Right renal pelvis (tissue), 4 donors: ENCODE measurements at places on chromosomes 5 and 9. TPM values are rescaled to one million over a fixed set of nuclear protein-coding genes. Genes with fewer than 3 reads are reported as not detected.

The AQP7 gene
- polyA plus RNA-seq: 20.7 TPM

The IFNB1 gene
- not detected for polyA plus RNA-seq

The RUSC2 gene
- 19.1 TPM for polyA plus RNA-seq

The QRFP gene
- 0.38 TPM for polyA plus RNA-seq

The IFT74 gene
- polyA plus RNA-seq: 45.5 TPM

The ISL1 gene
- 0.47 TPM for polyA plus RNA-seq

The SPINK13 gene
- polyA plus RNA-seq: 0.58 TPM

The FOXD4L5 gene
- 0.24 TPM for polyA plus RNA-seq
